Fibroblast of skin of right biceps (primary cell): ENCODE measurements at places on chromosomes 7 and 10.

DNA sequence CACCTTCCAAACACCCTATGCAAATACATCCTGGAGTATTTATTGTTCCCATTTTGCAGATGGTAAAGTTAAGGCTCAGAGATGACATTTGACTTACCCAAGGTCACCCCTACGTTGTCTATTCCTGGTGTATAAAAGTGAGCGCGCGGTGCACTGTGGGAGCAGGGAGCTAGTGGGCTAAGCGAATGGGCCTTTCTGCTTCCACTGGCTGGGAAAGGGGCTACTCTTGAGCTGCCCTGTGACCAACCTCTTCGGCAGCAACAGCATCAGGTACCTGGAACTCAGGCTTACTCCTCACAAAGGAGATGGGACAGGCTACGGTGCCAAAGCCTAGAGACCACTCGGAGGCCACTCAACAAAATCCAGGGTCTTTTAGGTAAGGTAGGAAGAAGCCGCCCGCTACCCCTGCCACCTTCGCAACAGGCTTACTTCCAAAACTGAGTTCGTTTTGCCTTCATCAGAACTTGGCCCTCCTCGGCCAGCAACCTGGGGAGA, 2.4 kb downstream of the PTF1A start:
- no peak for DNase-seq

DNA sequence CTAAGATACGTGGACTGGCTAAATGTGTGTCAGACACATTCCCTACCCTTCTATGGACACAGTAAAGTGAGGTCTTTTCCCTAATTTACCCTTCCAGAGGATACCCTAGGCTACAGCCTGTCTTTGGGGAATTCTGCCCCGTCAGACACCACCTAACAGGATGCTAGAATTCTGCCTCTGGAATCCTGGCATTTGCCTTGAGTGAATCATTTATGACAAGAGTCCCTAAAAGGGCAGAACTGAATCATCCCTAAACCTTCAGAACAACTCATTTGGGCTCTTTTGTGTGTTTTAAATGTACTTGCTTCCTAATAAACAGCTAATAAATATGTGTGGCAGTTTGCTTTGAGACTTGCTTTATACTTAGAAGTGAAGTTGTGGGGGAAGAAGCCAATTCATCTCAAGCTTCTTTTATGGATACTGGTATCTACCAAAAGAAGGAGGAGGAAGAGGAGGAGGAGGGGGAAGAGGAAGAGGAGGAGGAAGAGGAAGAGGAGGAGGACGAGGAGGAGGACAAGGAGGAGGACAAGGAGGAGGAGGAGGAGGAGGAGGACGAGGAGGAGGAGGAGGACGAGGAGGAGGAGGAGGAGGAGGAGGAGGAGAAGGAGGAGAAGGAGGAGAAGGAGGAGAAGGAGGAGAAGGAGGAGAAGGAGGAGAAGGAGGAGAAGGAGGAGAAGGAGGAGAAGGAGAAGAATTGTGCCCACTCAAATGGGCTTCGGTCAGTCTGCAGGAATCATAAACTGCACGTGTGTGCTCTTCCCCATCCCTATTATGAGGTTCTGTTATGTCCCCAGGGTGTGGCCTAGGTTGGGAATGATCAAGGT, 27.1 kb downstream of the PARP12 start:
- peak; percentile 86 for DNase-seq

DNA sequence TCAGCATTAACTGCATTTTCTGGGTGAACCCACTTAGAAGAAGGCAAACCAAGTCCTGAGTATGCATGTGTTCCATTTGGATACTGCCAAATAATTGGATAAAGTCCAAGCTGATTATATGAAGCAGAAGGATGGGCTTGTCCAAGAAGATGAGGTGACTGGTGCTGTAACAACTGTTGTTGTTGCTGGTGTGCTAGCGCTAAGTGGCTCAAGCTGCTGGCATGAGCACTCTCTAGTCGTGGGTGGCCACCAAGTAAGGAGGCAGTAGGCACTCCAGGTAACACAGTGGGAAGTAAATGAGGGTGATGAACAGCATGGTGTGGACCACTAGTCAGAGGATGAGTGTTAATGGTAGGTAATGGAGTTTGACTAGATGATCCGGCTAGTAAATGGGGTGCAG, 80.4 kb downstream of the NRBF2 start:
- DNase-seq = no peak

DNA sequence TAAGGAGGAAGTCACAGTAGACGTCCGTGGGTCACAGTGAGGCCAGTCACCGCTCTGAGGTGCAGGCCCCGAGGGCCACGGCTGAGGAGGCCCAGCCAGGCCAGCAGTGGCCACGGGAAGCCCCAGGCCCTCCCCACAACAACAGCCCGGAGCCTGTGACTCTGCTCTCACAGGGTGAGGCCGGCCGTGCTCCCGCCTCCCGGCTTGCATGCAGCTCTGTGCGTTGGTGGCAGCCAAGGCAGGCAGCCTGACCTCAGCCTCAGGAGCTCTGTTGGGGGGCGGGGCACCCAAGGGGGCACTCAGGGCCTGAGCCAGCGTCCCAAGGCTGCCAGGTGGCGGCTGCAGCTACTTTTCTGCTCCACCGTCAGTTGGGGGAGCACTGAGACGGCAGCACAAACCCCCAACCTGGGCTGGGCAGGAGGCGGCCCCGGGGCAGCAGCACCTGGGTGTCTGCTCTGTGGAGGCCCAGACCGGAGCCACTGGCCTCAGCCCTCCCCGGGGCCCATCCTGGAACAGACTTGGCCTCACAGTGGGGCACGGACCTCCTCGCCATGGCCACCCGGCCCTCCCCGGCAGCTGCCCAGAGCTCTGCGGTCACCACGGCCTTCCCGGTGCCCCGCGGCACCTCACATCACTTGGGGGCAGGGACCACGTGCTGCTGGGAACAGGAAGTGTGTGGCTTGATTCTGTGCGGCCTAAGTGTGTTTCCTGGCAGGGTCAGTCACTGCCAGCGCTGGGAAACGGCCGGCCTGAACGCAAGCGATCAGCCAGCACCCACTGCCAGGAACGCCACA, 13.3 kb downstream of the CYP2W1 start:
- DNase-seq = no peak

DNA sequence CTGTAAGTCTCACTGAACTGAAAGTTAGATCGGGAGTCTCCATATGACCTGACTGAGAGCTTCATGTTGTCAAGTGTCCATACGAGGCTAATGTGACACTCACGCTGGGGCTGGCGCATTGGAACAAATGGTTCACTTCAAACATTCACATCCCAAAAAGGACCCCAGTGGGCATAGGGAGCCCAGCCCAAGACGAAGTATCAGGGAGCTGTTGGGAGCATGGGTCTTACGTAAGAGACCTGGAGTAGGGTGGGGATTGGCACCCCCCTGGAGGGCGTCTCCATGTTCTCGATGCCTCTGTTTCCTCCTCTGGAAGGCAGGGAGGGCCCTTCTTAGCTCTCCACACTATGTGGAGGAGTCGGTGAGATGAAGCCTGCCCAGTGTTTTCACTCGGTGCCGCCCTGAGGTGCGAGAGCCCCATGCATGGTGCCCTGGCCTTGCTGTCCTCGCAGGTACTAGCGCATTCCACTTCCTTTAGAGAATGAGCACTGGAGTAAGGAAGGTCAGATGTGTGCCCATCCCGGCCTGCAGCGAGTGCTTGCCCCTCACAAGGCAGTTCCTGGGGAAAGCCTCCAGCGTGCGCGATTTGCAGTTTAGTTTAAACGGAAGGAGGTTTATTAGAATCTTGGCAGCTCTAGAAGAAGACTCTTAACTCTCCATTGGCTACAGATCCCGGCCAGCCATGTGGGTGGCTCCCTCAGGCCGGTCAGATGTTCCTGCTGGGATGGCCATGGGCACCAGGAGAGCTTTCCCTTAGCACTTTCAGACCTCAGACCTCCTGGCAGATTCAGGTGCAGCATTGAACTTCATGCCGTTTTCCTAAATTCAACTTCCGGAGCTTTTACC, 64.4 kb downstream of the PTPRE start:
- DNase-seq = no peak

DNA sequence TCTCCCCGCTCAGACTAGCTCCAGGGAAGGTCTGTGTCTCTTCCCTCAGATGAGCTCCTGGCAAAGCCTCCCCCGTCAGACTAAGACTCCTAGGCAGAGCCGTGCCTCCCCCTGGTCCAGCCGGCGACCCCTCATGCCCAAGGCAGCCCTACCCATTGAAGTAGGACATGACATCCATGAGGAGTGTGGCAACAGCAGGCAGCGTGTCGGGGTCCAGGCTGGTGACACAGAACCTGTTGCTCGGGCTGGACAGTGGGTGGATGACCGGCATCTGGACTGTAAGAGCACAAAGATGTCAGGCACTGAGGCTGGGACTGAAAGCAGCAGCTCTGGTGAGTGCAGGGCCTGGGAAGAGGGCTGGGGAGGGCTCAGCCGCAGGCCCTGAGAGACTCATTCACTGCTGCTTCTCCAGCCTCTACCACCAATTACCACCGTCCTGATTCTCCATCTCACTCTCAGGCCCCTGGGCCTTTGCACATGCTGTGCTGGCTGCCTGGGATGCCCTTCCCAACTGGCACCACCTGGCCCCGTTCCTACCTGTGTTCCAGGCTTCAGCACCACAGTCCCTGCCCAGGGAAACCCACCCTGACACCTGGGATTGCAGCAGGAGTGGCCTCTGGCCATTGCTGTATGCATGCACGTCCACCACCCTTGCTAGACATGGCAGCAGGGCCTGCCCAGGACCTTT, 2.8 kb downstream of the PVRIG start:
- DNase-seq = no peak

DNA sequence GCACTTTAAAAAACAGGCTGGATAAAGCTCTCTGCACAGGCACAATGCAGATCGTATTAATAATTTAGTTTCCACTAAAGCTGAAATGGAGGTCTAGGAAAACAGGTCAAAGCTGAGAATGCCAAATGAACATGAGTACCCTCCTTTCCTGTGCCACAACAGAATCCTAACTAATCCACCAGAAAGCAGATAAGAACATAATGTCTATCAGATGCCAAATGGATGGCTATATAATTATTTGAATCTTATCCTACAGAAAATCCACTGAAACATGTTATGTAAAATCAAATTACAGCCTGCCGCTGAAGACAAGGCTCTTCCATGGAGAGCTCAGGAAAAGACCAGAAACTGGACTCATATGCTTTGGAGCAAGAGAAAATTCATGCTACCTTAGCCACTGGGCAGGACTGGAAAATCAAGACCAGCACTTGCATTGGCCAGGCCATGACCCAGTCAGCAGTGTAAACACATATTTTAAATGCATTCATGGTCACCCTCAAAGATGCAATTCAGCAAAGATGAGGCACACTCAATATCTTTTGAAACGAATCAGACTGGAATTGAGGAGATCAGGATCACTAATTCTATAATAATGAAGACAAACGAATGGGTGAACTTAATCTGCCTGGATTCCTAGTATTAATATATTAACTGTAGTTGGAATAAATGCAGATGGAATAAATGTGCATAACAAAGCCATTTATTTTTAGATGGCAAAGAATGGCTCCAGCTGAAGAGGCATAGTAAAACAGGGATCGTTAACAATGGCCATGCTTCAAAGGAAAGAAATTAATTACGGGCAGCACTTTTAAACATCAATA, 13.2 kb downstream of the ANK3 start:
- no peak for DNase-seq

GRCh38 chr10:6151087-6151977, 51.4 kb upstream of the PFKFB3 start:
- DNase-seq = peak; percentile 50

GRCh38 chr10:86888585-86889381, 68.6 kb downstream of the MMRN2 start:
- DNase-seq = peak; percentile 76

DNA sequence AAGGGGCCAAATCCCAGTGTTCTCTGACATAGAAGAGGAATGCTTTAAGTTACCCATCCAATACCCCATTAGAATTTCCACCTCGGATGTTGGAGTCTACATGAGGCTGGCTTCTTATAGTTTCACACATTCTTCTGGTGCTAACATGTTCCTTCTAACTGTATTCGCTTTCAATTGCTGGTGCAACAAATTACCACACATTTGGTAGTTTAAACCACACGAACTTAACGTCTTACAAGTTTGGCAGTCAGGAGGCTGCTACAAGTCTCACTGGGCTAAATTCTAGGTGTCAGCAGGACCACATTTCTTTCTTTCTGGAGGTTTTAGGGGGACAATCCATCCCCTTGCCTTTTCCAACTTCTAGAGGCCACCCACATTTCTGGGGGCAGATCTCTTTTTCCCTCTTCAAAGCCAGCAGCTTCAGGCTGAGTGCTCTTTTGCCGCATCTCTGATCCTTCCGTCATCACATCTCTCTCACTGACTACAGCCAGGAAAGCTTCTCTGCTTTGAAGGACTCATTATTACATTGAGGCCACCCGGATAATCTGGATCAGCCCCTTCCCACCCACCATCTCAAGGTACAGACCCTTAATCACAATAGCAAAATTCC, 5.1 kb upstream of the MACC1 start:
- DNase-seq = no peak

GRCh38 chr7:88218429-88218745, 1.5 kb downstream of the SRI start:
- DNase-seq = no peak

DNA sequence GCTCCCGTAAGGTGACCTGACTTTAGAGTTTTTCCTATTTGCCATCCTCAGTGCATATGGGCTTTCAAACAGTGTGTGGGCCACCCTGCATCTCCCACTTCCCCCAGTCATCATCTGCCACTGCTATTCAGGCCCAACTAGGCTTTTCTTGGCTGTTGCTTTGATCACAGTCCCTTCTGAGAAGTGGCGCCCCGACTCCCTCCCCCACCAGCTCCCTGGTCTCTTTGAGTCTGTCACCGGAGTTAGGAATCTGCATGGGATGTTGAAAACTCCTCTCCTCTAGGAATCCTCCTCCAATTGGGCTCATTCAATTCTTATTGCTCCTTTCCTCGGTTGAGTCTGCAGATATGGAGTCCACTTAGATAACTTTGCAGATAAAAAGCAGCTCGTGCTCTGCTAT, 32.1 kb downstream of the HIF1AN start:
- DNase-seq = no peak
